ENCODE measurements at places on chromosomes 3 and 15. TPM values are rescaled to one million over a fixed set of nuclear protein-coding genes. Genes with fewer than 3 reads are reported as not detected.

SUMF1 gene
- total RNA-seq, result 65.6 TPM

SLC38A3 gene
- total RNA-seq, result 2.0 TPM

FBN1 gene
- total RNA-seq, result 102 TPM

KBTBD13 gene
- not detected for total RNA-seq

PPP1R14D gene
- not detected for total RNA-seq

PFN2 gene
- 49.4 TPM for total RNA-seq

C3orf85 gene
- total RNA-seq, result not detected

Data from vagina (tissue), 2 donors.